ENCODE measurements at places on chromosomes 16 and 17.

DNA sequence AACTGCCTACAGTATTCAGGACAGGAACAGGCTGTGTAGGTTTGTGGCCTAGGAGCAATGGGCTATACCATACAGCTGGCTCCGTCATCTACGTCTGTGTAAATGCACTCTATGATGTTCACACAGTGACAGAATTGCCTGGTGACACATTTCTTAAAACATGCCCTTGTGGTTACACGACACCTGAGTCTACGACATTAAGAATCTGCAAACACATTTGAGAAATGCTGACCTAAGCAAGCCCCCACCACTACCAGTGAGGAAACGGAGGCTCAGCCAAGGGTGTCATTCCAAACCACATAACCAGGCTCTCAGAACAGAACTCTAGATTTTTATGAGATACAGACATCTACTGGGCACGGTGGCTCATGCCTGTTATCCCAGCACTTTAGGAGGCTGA lies 23.5 kb downstream of the USP36 start:
- no peak for DNase-seq

DNA sequence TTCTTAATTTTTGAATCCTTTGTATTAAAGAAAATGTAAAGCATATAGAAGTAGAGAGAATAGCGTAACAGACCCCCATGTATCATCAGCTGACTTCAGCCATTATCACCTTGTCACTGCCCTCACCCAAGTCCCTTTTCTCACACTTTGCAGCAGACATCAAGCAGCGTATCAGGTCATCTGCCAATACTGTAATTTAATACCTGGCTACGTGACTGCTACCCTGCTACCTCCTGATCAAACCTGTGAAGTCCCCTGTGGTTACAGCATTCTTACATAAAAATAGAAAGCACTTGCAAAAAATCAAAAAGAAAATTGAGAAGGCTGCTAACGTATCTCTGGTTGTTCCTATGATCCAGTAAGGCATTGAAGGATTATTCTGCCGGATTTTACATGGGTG lies 96.4 kb downstream of the PLCG2 start:
- no peak for DNase-seq

GRCh38 chr16:50644729-50645128 lies 36.4 kb downstream of the SNX20 start:
- DNase-seq, result no peak

DNA sequence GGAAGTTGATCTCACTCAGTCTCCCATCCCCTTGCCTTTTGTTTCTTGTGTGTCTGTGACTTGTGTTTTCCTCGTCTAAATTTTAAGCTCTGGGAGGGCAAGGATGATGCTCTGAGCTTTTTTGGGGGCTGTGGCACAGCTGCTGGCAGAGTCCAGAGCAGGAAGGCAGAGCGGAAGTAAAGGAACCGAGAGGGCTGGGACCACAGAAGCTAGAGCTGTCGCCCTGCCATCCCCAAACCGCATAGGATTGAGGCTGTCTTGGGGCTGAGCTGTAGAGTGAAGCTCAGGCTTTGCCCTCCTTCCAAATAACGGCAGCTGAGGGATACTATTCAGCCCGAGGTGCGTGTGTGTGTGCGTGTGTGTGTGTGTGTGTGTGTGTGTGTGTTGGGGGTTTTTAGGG lies 3.8 kb upstream of the DNAH2 start:
- DNase-seq, result no peak

DNA sequence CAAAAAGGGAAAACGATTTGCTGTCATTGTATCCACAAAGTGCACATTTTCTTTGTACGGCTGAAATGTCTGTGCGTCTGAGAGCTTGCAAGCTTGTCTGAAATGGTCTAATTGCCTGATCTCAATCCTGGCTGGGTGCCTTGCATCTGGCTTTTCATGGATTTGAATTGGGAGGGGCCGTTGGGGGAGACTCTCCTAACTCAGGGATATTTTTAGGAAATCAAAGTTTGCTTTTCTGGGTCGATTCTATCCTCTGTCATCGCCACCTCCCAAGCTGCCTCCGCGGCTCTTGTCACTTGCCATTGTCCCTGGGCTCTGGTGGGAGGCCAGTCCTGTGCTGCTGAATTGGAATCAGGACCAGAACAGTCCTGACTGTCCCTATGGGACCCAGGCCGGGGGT lies 33.3 kb upstream of the MGAT5B start:
- peak; percentile 35 for DNase-seq

DNA sequence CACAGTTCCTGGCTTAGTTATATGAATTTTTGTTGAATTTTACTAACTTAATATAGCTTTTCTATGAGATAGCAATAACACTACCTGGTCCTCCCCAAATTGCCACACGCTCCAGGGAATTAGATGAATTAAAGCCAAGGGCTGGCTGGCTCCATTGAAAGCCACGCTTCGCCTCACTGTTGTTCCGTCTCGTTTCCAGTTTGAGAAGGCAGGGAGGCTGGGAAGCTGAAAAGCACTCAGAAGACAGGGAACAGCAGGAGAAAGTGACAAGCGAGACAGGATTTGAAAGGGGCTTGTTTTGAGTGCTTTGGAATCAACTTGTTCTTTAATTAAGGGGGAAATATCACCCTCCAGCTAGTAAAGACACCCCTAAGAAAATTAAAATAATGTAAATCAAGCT lies 425.3 kb downstream of the CA10 start:
- no peak for DNase-seq

DNA sequence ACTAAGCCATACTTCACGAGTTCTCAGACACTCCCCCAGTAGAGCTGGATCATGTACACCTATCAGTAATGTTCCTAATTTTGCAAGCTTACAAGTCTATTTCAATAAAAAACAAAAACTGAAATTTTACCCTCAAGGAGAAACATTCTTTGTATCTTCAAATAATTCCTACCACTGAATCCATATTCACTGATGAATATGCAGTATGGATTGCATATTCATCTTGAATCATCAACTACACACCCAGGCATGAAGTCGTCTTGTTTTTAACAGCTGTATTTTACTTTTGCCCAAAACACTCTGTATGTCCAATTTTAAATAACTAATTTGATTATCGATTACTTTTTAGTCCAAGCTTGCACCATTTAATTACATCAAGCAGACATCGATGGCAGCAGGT lies 31.8 kb downstream of the ZDHHC7 start:
- no peak for DNase-seq

DNA sequence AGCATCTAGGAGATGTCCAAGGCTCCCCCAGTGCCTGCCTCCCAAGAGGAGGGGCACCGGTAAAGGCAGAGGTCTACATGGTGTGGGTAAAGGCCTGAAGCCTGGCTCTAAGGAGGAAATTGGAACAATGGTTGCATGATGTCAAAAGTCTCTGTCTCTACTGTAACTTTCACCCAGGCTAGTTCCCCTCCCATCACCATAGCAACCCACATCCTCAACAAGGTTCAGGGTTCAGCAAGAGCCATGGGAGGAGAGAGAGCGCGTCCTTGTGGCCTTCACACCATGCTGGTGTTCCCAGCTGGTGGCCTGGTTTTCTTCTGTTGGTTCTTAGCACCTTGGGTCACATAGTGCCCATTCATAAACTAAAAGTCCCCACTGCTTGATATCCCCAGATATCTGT lies 196.7 kb upstream of the CDH5 start:
- DNase-seq, result no peak

- no peak for DNase-seq
Observed at GRCh38 chr16:76441876-76442275, 164.7 kb downstream of the CNTNAP4 start.

- DNase-seq, result peak; percentile 81
Observed at GRCh38 chr17:44307387-44308186, 814 bp upstream of the RUNDC3A start.

- no peak for DNase-seq
Observed at GRCh38 chr17:9226794-9227135, 205.5 kb downstream of the NTN1 start.

DNA sequence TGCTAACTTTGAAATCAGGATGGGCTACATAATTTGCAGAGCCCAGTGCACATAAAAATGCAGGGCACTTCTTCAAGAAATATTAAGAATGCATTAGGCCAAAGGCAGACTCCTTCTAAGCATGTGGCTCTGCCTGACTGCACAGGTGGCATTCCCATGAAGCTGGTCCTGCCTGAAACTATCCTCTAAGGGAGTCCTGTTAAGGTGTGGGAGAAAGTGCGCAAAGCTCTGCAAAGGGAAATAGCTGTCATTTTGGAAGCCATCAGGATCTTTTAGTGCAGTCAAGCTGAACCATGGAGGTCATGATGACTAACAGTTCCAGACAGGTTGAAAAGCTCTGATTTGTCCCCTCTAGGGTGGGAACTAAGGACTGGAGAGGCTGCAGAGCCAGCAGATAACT lies 41.9 kb upstream of the CRHR1 start:
- no peak for DNase-seq

DNA sequence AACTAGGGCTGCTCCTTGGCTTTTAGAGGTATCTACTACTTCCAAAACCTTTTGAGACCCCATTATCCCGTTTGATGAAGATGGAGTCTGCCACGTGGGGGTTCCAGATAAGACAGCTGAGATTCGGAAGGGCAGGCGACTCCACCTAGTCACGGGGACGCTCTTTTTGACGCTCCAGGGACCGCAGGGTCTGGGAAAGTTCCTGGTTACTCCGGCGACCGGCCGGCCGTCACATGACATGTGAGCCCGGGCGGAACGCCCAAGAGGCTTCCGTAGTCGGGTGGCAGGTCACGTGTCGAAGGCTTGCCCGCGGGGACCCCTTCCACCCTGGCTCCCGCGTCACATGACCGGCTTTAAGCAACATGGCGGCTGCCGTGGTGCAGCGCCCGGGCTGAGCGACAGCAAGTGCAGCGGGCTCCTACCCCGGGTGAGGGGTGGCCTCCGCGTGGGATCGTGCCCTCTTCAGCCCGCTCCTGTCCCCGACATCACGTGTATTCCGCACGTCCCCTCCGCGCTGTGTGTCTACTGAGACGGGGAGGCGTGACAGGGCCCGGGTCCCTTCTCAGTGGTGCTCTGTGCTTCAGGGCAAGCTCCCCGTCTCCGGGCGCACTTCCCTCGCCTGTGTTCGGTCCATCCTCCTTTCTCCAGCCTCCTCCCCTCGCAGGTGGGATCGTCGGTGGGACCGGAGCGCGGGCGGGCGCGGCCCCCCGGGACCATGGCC lies at the start of gene SPNS1:
SPNS1 (plus strand) TSS at position 342 of the 721 bp plus-strand sequence; CDS start at position 716, 374 bp downstream.
- DNase-seq, result peak; percentile 90

- DNase-seq, result peak; percentile 78
Observed at GRCh38 chr17:81250286-81251093, 11.4 kb downstream of the NDUFAF8 start.

DNA sequence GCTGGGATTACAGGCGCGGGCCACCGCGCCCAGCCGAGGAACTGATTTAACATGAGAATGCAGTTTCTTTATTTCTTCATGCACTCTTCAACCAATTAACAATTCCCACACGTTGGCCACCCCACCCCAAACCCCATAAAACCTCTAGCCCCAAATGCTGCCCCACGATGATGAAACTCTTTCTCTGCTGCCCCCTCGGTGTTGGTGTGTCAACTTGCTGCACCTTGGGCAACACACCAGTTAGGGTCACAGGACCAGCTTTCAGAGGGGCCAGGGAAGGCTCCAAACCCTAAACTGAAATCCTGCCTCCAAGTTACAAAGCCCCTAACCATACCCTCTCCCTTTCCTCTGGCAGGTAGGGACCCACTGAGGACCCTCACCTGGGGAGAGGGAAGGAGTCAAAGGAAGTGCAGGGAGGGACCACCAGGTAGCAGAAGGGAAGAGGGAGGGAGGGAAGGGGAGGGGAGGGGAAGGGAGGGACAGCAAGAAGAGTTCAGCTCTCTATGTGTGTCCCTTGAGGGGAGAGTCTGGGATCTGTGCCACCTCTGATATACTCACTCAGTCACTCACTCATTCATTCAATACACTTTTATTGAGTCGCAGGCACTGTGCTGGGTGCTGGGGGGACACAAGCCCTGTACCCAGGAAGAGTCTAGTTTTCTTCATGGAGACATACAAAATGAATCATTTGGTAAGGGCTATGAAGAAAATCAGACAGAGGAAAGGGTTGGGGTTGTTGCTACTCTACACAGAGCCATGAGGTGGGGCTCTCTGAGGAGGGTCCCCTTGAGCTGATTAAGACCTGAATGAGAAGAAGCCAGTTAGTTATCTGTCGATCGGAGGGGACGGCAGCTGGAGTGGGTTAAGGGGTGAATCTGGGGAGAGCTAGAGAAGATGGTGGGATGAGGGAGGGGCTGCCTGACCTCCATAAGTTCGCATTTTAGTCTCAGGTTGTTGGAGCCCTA lies 3.9 kb downstream of the PLXDC1 start:
- DNase-seq, result no peak

DNA sequence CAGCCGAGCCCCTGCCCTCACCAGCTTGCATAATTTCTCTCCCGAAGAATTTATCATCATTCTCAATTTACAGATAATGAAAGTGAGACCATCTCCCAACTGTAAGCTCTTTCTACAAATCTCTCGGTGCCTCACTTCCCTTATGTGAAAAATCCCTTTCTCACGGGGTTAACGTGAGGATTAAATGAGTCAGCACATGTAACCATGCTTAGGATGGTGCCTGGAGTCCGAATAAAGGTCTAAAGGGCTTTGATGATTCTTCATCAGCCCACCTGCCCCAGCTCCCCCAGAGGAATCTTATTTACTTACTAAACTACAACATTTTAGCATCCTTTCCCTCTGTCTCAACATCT lies 24.8 kb upstream of the PIK3R6 start:
- DNase-seq, result no peak

GRCh38 chr17:9519583-9520272 lies 55.9 kb downstream of the STX8 start:
- peak; percentile 34 for DNase-seq

DNA sequence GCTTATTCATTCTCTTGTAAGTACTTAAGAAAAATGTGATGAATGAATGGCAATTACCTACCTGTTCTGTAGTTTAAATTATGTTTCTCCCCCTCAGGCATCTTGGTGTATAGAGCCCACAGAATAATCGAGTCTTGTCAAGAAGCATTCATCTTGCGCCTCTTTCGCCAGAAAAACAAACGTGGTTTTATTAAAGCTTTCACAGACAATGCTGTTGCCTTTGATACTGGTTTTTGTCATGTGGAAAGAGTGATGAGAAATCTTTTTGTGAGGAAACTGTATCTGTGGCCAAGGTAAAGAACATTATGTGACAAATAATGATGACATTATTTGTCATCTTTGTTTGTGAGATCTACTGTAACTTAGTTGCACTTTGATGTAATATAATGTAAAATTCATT lies 6.5 kb downstream of the ERCC4 start:
- DNase-seq, result no peak

GRCh38 chr17:61219460-61219859 lies 180.2 kb upstream of the TBX2 start:
- peak; percentile 51 for DNase-seq

GRCh38 chr17:70525961-70526360 lies 356.6 kb downstream of the KCNJ2 start:
- DNase-seq, result no peak

GRCh38 chr17:64786337-64786736 lies 124.2 kb upstream of the SMURF2 start:
- DNase-seq, result no peak
